SJSA1 (cell line): ENCODE measurements at places on chromosomes 4 and X. TPM values are rescaled to one million over a fixed set of nuclear protein-coding genes. Genes with fewer than 3 reads are reported as not detected.

ARAP2 gene
- 0.24 TPM in 1 of 2 replicates, not detected in the other for total RNA-seq

- no peak overlapping the region for H3K27ac ChIP-seq
- no peaks in the 10 kb centered on the region for H3K27me3 ChIP-seq
- H3K4me3 ChIP-seq: no peak overlapping the region
- H3K36me3 ChIP-seq: no peaks in the 10 kb centered on the region
Measured at GRCh38 chrX:120426599-120426998, 42.5 kb downstream of the LAMP2 start.

SMIM10L2A gene
- total RNA-seq: not detected in 2 replicates

PABPC1L2B gene
- total RNA-seq: not detected in 2 replicates

SHROOM2 gene
- 0.58 and 4.3 TPM in 2 replicates for total RNA-seq
